Renal cortical epithelial cell (primary cell): ENCODE measurements at places on chromosomes 13 and 19. TPM values are rescaled to one million over a fixed set of nuclear protein-coding genes. Genes with fewer than 3 reads are reported as not detected.

PRTN3 gene
- not detected in 2 replicates for total RNA-seq

ZNF20 gene
- 8.2 and 16.3 TPM in 2 replicates for total RNA-seq

SSC5D gene
- 5.0 and 69.4 TPM in 2 replicates for total RNA-seq

NXNL1 gene
- not detected in 2 replicates for total RNA-seq

DNA sequence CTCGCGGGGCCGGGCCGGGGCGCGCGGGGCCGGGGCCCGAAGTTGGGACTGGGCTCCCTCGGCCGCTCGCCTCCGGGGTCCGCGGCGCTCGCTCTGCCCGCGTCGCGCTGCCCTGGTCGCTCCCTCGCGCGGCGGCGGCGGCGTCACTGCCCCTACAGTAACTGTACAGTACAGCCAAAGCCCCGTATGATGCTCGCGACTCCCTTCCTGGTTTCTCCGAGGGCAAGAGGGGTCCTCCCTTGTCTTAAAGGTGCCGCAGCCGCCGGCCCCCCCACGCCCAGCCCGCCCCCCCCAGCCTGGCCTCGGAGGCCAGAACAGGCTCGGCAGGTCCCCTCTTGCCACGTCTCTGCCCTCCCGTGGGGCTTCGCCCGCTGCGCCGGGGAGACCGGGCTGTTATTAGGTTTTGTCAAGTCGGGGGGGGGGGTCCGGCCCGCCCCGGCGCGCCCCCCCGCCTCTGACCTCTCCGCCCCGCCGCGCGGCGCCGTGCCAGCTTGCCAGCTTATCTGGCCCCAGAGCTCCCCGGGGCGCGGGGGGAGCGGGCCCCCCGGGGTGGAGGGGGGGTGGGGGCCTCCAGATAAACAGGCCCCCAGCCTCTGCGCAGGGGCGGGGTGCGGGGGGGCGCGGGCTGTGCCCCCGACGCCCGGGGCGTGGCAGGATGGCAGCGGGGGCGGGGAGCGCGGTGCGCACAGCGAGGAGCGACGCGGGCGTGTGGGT is at the start of gene ZBTB7A:
ZBTB7A (minus strand) TSS at position 218 of the 714 bp plus-strand sequence. CDS start 11,667 bp downstream, outside the sequence.
- no peak for DNase-seq

GRCh38 chr13:105948143-105948542 is 587.3 kb downstream of the EFNB2 start:
- DNase-seq, result no peak

GRCh38 chr19:51689751-51690453 is 3.2 kb upstream of the SPACA6 start:
- DNase-seq, result no peak

DNA sequence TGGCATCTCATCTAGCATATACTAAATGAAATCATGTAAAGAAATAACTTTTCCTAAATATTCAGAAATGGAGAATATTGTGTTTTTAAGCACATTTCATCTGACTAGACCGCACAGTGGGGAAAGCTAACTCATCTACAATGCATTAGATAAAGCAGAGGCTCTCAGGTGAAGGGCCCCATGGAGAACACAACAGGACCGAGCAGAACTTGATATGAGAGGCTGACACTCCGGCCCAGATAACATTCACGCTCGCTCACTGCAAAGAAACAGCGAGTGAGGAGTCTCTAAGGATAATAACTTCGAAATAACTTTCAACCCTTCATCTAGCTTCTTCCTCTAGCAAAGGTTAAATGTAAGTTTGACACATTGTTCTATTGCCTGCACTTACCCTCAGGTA is 130.6 kb downstream of the PCDH9 start:
- no peak for DNase-seq

GRCh38 chr13:95603887-95604555 is 40.5 kb downstream of the DZIP1 start:
- DNase-seq, result peak; percentile 97

GRCh38 chr13:112781287-112781686 is 91.4 kb downstream of the ATP11A start:
- DNase-seq, result no peak

GRCh38 chr19:15196360-15197005 is 4.3 kb downstream of the NOTCH3 start:
- no peak for DNase-seq
